Renal cortical epithelial cell (primary cell): ENCODE measurements at places on chromosomes 5 and 9.
A peak's percentile ranks its signal among the peaks of the same experiment; 100 is the strongest.

GRCh38 chr5:11770310-11770709, 133.9 kb downstream of the CTNND2 start:
- DNase-seq = no peak

DNA sequence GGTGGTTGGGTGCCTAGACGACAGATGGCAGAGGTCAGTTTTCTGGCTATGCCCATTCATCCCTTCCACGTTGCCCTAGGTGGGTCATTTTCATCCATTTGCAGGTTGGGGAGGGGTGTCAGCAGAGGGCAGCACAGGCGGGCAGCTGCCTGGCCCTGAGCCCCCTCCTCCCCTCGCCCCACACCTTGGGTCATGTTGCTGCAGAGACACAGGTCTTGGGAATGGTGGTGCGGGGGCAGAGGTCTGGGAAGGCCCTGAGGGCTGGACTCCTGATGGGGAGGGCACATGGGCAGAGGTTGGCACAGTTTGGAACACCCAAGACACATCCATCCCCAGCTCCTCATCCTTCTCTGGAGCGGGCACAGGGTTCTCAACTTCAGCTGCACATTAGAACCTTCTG, 103.2 kb upstream of the LMX1B start:
- no peak for DNase-seq

- no peak for DNase-seq
Observed at GRCh38 chr5:155799308-155799707, 527.7 kb upstream of the SGCD start.

- no peak for DNase-seq
Observed at GRCh38 chr9:135739271-135740220, 37.6 kb downstream of the KCNT1 start.

- DNase-seq = peak; percentile 70
Observed at GRCh38 chr5:58184910-58185309, 275.0 kb downstream of the PLK2 start.

GRCh38 chr5:91712718-91713117, 329.6 kb upstream of the ARRDC3 start:
- no peak for DNase-seq

GRCh38 chr5:6581559-6582426, 51.1 kb downstream of the NSUN2 start:
- no peak for DNase-seq

DNA sequence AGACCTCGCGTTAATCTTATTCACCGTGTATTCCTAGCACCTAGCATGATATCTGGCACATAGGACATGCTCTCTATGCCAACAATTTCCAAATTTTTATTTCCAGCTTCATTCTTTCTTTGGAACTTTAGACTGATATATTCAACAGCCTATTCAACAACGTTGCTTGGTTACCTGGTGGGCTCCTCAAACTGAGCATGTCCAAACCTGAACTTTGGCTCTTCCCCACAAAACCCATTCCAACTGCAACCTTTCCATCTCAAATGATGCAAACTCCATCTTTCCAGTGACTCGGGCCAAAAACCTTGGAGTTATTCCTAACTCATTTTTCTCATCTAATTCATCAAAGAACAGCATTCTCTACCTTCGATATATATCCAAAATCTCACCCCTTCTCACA, 525.2 kb downstream of the AGTPBP1 start:
- no peak for DNase-seq

- DNase-seq = no peak
Observed at GRCh38 chr9:4852419-4852818, 59.7 kb downstream of the RCL1 start.

GRCh38 chr5:571791-572190, 40.3 kb upstream of the CEP72 start:
- no peak for DNase-seq

- no peak for DNase-seq
Observed at GRCh38 chr5:121533814-121534213, 317.9 kb upstream of the FTMT start.

- DNase-seq = no peak
Observed at GRCh38 chr5:172541773-172542136, 87.4 kb upstream of the SH3PXD2B start.

DNA sequence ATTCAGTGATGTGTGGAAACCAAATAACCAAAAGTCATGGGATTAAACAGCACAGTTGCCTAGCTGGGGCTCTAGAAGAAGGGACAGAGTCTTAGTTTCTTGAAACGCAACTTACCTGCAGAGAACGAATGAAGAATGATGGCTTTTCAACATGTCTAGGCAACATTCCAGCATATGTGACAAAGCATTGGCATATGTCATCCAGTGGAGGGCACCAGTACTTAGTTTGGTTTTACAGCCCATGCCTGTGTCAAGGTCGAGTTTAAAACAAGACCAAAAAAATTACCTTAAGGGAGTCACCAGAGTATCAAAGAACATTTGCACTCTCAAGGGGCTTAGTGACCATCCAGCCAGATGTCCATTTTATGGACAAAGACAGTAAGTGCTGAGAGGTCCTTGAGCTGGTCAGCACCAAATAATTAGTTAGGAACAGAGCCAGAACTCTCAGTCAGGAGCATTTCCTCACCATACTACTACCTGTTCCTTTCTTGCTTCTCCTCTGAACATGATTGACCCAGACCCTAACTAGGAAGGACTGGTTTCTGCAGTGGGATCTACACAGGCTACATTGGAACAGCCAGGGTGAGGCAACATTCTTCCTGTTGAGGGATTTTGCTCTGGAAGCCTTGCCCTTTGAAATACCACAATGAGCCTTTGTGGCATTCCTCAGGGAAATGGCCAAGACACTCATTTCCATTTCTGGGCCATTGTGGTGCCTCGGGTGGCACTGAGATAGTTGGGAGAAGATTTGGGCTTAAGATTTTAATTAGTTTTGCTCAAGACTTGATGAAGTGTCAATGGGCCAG, 75.4 kb upstream of the ANKH start:
- peak; percentile 57 for DNase-seq
